ENCODE measurements at places on chromosomes 3 and 15.
A peak's percentile ranks its signal among the peaks of the same experiment; 100 is the strongest.

DNA sequence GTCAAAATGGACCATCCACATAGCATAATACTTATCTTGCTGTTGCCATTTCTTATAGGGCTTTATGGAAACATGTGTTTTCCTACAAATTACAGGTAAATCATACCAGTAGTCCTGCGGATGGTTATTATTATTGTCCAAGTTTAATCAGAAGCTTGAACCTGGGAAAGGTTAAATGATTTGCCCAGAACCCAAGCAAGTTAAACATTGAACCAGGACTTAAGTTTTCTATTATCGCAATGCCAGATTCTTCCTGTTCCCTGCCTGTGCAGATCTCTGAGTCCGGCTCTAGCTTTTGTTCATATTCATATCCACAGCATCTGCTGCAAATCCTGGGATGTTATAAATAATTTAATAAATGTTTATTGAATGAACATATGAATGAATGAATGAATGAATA is 12.5 kb downstream of the LPP start:
- DNase-seq: no peak

- no peak for DNase-seq
Measured at GRCh38 chr3:88149101-88149508, 654 bp upstream of the C3orf38 start.

DNA sequence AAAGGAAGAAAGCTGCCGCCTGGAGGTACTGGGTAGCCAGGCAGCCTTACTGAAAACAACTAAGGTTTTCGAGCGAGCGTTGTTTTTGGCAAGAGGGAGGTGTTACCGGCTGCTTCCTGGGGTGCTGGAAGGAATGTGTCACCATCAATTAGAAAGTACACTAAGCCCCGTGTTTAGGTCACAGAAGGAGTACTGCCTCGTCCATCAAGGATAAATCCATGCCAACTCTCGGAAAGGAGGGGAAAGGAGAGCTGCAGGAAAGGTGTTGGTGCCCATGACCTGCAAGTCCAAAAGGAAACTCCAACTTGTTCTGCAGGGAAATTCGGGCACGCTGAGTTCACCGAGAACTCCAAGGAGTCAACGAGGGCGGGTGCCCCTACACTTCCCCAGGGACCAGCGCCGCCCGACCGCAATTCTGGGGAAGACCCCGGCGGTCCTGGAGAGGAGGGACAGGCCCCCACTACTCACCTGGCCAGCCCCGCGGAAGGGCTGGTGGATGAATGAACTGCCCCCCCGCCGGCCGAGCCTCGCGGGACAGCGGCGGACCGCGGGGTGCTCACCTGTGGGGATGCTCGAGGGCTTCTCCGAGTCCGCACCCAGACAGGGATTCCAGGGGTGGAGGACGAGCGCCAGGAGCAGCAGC is 542 bp downstream of the PLOD2 start:
- peak; percentile 47 for DNase-seq

DNA sequence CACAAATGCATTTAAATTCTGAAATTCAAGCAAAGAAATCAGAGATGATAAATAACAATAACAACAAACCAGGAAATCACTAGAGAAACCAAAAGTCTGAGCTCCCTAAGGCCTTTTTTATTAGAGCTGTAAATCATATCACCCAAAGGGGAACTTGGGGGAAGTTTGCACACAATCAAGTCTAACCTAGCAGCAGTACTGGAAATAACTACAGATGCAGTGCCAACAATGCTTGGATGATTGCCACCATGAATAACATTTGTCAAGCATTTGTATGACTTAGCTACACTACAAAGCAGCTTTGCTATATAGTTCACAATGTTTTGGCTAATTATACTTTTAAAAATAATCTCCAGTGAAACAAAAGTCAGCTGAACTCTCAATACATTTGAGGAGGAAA is 27.8 kb downstream of the SHQ1 start:
- DNase-seq: peak; percentile 74

- no peak for DNase-seq
Measured at GRCh38 chr3:148005456-148005855, 596.3 kb downstream of the ZIC1 start.

DNA sequence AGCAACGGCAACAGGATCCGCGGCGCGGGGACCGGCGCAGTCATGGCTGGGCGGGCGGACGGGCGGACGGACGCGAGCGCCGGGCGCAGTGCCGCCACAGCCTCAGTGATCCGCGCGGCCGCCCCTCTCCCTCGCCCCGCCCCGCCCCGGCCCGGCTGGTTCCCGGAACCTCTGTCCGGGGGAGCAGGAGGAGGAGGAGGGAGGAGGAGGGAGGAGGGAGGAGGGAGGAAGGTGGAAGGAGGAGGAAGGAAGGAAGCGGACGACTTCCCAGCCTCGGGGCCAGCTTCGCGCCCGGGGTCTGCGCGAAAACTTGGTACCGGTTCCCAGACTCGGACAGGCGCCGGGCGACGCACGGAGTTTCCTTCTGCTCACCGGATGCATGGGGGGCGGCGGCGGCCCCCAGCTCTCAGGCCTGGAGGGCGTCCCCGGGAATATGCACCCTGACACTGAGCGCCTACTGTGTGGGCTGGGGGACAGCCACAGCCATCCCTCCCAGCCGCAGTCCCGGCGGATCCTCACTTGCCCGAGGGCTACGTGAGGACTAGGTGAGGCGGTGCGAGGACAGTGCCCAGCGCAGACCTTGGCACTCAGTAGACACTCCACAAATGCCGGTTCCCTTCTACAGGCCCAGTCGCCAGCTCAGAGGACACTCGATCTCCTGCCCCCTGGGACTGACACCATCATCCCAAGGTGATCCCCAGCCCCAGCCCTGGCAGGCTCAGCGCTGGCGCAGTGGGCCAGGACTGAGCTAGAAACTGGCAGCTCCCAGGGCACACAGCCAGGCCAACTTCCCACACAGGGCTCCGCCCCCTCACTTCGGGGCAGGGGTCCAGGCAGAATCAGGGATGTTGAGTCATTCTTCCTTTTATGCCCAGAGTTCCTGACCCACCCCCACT is at the start of gene SHISA5:
SHISA5 (minus strand) TSS at position 124 of the 896 bp plus-strand sequence; CDS start at position 44, 80 bp downstream.
- peak; percentile 38 for DNase-seq

- no peak for DNase-seq
Measured at GRCh38 chr15:92272106-92272505, 121.6 kb upstream of the ST8SIA2 start.

GRCh38 chr3:53337167-53337940 is 10.0 kb downstream of the DCP1A start:
- DNase-seq: no peak

GRCh38 chr3:171054921-171055320 is 28.4 kb upstream of the SLC2A2 start:
- DNase-seq: no peak

- DNase-seq: peak; percentile 25
Measured at GRCh38 chr3:114274929-114275328, 18.9 kb upstream of the TIGIT start.

- no peak for DNase-seq
Measured at GRCh38 chr15:97966246-97966645, 5.7 kb downstream of the ARRDC4 start.

DNA sequence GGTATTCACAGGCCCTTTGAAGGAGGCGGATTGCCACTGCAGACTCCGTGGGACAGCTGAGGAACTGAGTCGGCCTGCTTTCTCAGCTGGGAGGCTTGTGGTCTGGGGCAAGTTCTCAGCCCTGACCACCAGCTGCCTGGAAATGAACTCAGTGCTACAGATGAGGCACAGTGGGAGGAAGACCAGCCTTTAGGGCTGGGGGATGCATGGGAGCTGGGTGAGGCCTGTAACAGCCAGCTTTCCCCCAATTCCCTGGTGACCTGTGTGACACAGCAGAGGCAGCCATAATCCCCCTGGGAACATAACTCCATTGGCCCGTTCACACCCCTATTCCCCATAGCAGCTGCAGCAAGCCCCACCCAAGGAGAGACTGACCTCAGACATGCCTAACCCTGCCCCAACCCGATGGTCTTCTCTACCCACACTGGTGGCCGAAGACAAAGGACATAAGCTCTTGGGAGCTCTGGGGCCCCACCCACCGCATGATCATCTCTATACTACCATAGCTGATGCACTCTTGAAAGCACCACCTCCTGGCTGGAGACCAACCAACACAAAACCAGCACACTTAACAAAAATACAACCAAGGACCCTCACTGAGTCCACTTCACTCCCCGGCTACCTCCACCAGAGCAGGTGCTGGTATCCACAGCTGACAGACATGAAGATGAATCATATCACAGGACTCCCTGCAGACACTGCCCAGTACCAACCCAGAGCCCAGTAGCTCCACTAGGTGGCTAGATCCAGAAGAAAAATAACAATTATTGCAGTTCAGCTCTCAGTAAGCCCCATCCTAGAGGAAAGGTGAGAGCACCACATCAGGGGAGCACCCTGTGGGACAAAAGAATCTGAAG is 24.9 kb downstream of the ZMAT3 start:
- no peak for DNase-seq

DNA sequence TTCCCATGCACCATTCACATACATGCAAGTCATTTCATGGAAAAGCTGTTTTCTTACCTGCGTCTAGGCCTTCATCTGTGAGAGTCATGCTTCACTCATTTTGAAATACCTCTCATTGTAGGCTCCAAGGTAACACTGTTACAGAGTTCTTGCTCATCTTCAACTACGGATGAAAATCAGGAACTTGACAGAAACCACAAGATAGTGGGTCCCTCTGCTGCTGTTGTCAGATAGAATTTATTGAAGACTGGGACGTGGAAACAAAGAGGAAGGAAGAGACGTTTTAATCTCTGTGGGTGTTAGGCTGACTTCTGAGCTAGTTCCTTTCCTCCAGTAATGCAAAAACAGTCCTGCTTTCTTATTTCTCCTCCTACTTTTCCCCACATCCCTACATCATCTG is at the start of gene P2RY14:
P2RY14 (minus strand) TSS at position 313 of the 400 bp plus-strand sequence. CDS start 64,226 bp downstream, outside the sequence.
- DNase-seq: no peak

- no peak for DNase-seq
Measured at GRCh38 chr3:100546020-100546744, 53.8 kb downstream of the TMEM45A start.

GRCh38 chr3:21909096-21909495 is 158.1 kb upstream of the ZNF385D start:
- DNase-seq: no peak

GRCh38 chr15:85404918-85405866 is 24.8 kb downstream of the AKAP13 start:
- DNase-seq: no peak

DNA sequence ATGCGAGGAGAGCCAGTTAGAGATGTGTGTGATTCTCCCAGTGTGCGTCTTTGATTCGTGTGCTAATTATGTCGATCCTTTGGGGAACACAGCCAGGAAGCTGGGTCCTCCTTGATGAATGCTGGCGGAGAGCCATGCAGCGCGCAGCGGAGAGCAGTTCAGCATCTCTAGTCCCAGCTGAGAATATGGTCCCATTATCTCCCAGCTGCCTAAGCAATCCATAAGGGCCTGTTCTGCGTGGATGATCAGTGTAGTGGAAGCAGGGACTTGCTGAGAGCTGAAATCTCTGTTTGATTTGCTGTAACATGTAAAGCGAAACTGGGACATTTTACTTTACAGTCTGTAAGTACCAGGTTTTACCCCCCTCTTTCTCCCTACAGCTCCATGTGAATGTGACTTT is 412.7 kb downstream of the CNTN4 start:
- no peak for DNase-seq

DNA sequence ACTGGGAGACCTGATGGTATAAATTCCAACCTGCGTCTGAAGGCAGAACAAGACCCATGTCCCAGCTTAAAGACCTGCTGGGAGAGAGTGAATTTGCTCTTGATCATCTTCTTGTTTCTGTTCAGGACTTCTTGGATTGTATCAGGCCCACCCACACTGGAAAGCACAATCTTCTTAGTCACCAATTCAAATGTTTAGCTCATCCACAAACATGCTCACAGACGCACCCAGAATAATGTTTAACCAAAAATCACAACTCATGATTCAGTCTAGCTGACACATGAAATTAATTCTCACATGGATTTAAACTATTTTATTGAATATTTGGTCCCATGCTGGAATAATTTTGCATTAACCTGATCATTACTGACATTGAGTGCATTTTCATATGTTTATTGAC is 37.8 kb upstream of the GOLGA6L2 start:
- DNase-seq: no peak

Data from GM04504 (cell line).